Gastroesophageal sphincter (tissue), 4 donors: ENCODE measurements at places on chromosomes 1 and 21.
A peak's percentile ranks its signal among the peaks of the same experiment; 100 is the strongest.

DNA sequence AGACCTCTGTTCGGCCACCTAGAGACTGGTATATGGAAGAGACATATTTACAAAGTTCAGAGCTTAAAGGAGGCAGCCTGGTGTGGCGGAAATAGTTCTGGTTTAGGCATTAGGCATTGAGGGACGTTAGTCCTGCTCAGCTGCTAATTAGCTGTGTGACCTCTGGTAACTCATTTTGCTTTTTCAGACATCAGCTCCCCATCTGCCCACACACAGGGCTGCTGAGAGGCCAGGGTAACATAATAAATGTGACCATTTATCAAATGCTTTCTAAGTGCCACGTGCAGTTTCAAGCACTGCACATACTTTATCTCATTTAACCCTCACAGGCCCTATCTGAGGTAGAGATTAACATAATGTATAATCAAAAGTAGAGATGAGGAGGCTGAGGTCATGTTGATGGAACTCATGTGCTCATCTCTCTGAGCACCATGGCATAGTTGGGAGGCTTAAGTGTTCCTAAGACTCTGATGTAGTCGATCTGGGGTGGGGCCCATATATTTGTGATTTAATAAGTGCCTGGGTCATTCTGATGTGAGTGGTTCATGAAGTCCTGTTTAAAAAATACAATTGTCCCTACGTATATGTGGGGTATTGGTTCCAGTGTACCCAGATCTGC lies 267.2 kb upstream of the PLXNA2 start:
- ATAC-seq, result no peak

DNA sequence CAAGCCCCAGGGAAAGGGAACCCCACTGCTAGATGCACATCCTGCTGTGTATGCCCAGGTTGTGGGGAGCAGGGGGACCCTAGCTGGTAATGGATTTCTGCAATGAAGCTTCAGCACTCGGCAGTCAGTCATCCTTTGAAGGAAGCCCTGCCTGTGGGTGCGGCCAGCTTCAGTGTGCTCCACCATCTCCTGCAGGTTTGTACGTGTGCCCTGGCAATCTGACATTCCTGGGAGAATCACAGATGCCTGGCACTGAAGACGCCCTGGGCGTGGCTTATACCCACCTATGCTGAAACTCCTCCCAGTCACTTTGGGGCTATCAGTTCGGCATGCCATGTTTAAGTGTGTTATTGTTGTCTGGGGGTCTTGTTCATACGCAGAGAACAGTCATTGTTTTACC lies 6.8 kb downstream of the SPRR5 start:
- no peak for ATAC-seq

DNA sequence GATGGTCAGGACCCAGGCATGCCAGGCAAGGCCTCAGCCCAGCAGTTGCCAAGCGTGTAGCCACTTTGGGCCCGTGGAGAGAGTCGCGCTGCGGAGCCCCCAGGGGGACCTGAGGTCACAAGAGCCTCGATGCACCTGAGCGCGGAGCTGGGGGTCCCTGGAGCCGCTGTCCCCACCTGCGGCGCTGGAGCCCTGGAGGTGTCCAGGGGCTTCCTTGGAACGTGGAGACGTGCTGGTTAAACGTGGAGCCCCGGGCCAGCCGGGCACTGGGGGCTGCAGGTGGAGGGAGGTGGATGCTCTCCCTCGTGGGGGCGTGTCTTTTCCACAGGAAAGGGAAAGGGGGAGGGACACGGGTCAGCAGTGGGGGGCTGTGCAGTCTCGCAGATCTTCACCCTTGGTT lies 3.1 kb downstream of the PLCH2 start:
- no peak for ATAC-seq

- no peak for ATAC-seq
These were observed 12.6 kb upstream of the PCBP3 start for GRCh38 chr21:45630876-45631275.

- peak; percentile 27 for ATAC-seq
These were observed 6.9 kb downstream of the TNFRSF1B start for GRCh38 chr1:12173631-12174121.

- ATAC-seq, result peak; percentile 79
These were observed at the start of gene CDK18 for GRCh38 chr1:205504311-205505075. Gene CDK18, plus strand, starts transcription at chr1:205504669. Its CDS starts 18,499 bp downstream, at chr1:205523168.

DNA sequence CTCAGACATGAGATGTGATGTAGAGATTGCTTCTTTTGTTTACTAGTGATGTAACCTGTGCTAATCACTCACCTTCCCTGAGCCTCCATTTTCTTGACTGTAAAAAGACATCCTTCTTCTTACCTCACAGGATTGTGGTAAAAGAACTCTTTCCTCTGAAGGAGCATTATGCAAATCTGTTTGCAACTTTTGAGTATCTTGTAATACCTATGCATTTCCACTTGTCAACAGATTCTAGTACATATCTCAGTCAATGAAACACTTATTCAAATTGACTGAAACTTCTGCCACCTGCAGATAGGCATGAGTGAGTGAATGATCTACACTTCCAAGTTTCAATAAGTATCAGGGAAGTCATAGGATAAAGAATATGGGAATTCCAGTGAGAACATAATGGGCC lies 174.7 kb downstream of the HHIPL2 start:
- ATAC-seq, result no peak

DNA sequence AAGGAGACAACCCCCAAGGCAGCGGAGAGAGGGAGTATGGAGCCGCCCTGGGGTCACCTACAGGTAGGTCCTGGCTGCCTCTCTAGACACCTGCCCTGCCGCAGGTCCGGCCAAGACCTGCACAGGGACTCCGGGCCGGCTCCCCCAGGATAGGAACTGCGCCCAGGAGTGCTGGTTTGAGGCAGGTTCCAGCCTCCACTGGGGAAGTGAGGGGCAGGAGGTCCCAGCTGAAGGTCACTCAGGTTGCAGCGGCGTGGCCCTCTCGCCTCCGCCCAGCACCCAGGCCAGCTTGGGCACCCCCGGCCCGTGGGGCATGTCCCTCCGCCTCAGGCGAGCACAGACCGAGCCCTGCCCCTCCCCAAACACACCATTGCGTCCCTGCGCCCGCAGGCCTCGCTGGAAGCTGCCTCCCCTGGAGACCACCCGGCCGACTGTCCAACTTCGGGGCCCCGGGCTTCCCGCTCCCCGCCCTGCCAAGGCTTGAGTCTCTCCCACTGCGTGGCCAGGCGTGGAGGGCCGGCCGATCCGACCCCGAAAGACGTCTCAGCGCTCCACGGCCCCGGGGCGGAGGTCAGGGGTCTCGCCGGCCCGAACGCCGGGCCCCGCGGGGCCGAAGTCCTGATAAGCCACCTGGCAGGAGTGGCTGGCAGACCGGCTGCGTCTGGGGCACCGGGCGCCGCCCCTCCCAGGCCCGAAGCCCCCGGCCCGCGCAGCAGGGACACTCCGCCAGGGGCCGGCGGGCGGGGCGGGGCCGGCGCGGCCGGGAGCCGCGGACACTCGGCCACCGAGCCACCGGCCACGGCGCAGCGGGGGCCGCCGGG lies 1.4 kb upstream of the SKI start:
- peak; percentile 10 for ATAC-seq

- no peak for ATAC-seq
These were observed 29.5 kb downstream of the RNF11 start for GRCh38 chr1:51265618-51266017.

- no peak for ATAC-seq
These were observed 858.3 kb upstream of the TMPRSS15 start for GRCh38 chr21:19261731-19262376.
